ENCODE measurements at places on chromosomes 6 and 20.

DNA sequence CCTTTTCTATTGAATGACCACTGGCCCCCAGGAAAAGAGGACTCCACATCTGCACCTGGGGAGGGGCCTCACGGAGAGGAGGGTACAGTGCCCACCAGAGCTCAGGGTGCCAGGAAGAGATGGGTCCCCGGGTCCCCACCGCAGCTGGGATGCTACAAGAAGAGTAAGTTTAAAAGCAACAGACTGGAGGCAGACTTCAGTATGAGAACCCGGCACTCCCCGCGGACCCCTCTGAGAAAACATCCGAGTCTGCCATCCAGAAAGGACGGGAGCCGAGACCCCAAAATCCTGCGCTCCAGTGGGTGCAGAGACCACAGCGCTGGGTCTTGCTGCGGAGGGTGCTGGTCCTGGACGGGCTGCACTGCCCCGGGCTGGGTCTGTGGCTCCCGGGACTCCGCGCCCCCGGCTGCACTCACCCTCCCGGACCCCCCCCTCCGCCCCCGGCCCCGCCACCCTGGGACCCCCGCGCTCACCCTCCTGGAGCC lies 350 bp downstream of the HELZ2 start:
- DNase-seq: no peak
- H3K27ac ChIP-seq: peak overlapping the region; percentile 41
- H3K4me1 ChIP-seq: peaks cover 50% of the 10 kb centered on the region
- peaks cover 49% of the 10 kb centered on the region for H3K27me3 ChIP-seq
- peaks cover 11% of the 10 kb centered on the region for H3K36me3 ChIP-seq

DNA sequence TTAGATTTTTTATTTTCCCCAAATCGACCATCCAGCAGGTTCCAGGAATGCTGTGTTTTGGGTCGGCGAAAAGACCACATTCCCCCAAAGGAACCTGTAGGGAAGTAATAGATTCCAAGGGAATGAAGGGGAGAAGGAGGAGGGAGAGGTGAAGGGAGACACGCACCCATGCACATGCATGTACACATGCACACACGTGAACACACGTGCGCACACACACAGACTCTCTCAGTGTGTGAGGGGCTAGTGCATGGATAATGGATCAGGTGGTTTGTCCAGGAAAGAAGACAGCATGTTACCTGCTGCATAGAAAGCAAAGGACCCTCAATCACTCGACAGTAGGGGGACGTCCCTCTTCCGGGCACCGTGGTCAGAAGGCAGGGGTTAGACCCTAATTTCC lies 52.4 kb upstream of the PDE10A start:
- H3K36me3 ChIP-seq: no peaks in the 10 kb centered on the region
- H3K27me3 ChIP-seq: peaks cover 3% of the 10 kb centered on the region
- no peaks in the 10 kb centered on the region for H3K4me1 ChIP-seq
- no peak overlapping the region for H3K27ac ChIP-seq

DNA sequence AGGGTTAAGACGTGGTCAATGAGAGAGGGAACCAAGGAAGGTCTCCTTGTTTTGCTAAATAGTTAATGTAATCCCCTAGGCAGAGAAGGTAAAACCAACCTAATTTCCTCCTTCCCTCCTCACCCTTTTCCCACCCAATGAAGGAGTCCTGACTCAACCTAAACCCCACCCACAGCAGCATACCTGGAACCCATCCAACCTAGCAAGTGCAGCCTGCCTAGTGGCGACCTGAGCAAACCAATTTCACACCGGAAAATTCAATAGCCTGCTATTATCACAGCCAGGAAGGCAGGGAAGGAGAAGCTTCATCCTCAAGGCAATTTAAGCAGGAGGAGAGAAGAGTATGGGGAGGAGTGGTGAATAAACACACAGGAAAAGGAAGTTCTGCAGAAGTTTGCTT lies 46.9 kb downstream of the OSTM1 start:
- no peaks in the 10 kb centered on the region for H3K36me3 ChIP-seq
- H3K4me3 ChIP-seq: no peak overlapping the region
- H3K27me3 ChIP-seq: no peaks in the 10 kb centered on the region
- DNase-seq: no peak
- no peak overlapping the region for H3K27ac ChIP-seq

DNA sequence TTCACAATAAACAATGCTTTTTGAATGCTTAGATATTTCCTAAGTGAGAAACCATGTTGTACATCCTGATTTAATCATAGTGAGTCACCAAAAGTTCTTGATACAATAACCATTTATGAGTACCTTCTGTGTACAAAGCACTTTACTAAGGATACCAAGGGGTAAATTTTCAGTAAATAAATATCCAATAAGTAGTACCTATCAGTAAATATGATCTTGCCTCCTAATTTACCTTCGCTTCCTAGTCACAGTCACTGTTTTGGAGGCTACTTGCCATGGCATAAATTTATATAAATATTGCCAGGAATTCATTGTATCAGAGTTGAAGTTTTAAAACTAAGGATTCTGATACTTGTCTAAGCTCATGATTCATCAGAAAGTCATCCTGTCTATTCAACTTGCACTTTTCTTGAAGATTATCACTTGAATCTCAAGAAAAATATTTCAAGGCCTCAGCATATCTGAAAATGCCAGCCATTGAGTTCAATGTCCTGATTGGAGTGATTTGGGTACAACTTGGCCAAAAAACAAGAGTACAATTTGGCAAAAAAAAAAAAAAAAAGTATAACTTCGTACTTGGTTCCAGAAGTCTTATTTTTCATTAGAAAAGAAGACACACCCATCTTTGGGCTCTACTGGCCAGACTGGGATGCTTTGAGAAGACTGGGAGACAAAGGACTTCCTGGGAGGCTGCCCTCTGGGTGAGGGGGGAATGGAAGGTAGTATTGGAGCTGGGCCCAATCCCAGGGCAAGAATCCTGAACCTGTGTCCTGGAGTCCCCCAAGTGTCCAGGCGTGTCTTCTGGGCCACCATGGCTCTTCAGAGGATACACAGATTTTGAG lies 32.8 kb downstream of the RAB22A start:
- no peak for DNase-seq
- no peaks in the 10 kb centered on the region for H3K27me3 ChIP-seq
- peaks cover 44% of the 10 kb centered on the region for H3K36me3 ChIP-seq
- no peak overlapping the region for H3K27ac ChIP-seq
- H3K4me1 ChIP-seq: no peaks in the 10 kb centered on the region
- no peak overlapping the region for H3K4me3 ChIP-seq

DNA sequence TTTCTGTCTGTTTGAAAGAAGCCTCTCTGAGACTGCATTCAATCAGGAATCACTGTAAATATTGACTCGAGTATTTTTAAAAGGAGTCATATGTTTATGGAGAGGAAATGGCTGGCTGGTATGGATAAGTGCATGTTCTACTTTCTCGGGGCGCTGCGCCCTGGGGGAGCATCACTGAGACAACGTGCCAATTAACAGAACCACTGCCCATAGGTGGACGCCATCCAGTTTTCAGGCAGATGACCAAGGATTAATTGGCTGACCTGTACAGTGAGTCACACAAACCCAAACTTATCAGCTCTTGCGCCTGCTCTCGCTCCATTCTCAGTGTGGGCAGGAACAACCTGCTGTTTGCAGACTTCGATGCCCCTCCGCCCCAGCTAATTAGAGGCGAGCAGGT lies 571.2 kb downstream of the QKI start:
- DNase-seq: no peak
- H3K4me3 ChIP-seq: no peak overlapping the region
- peaks cover 6% of the 10 kb centered on the region for H3K4me1 ChIP-seq
- peaks cover 13% of the 10 kb centered on the region for H3K27me3 ChIP-seq
- H3K36me3 ChIP-seq: no peaks in the 10 kb centered on the region

DNA sequence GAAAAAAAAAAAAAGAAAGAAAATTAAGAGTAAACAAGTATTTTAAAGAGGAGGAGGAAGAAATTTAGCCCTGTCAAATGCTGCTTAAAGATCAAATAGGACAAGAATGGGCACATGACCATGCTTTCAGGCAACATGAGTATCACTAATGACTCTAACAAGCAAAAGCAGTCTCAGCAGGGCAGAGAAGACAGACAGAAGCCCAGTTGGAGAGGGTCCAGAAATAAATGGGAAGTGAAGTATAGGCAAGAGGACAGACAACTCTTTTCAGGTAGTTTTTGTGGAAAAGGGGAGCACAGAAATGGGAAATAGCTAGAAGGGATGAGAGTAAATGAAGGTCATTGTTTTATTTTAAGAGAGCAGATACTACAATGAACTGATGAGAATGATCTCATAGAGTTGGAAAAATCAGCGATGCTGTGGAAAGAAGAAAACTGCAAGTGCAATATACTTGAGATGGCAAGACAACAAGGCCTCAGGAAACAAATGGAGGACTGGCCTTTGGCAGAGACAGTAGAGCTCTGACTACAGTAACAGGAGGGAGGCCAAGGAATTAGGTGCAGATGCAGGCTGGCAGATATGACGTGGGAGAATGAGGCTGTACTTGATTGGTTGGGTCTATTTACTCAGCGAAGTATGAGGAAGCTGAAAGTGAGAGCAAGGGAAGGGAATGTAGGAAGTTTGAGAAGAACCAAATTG lies 40.3 kb downstream of the KIF6 start:
- no peak overlapping the region for H3K4me3 ChIP-seq
- H3K36me3 ChIP-seq: no peaks in the 10 kb centered on the region
- H3K4me1 ChIP-seq: no peaks in the 10 kb centered on the region
- H3K27ac ChIP-seq: no peak overlapping the region
- no peaks in the 10 kb centered on the region for H3K27me3 ChIP-seq

- peaks cover 32% of the 10 kb centered on the region for H3K27me3 ChIP-seq
- no peaks in the 10 kb centered on the region for H3K36me3 ChIP-seq
- no peak for DNase-seq
- H3K4me3 ChIP-seq: no peak overlapping the region
- no peak overlapping the region for H3K27ac ChIP-seq
- no peaks in the 10 kb centered on the region for H3K4me1 ChIP-seq
These were observed 31.7 kb upstream of the RPS6KA2 start for GRCh38 chr6:166658792-166659150.

GRCh38 chr20:33927724-33928123 lies 66.0 kb upstream of the RALY start:
- no peaks in the 10 kb centered on the region for H3K4me1 ChIP-seq
- H3K4me3 ChIP-seq: no peak overlapping the region
- H3K36me3 ChIP-seq: no peaks in the 10 kb centered on the region
- peaks cover 14% of the 10 kb centered on the region for H3K27me3 ChIP-seq
- no peak overlapping the region for H3K27ac ChIP-seq

- H3K27me3 ChIP-seq: no peaks in the 10 kb centered on the region
- H3K4me1 ChIP-seq: peaks cover 12% of the 10 kb centered on the region
- H3K36me3 ChIP-seq: no peaks in the 10 kb centered on the region
- no peak overlapping the region for H3K27ac ChIP-seq
- no peak for DNase-seq
These were observed 69.2 kb upstream of the SMIM29 start for GRCh38 chr6:34317882-34318498.

- no peaks in the 10 kb centered on the region for H3K27me3 ChIP-seq
- no peak for DNase-seq
- H3K36me3 ChIP-seq: no peaks in the 10 kb centered on the region
These were observed 557.2 kb upstream of the JAG1 start for GRCh38 chr20:11230999-11231398.

DNA sequence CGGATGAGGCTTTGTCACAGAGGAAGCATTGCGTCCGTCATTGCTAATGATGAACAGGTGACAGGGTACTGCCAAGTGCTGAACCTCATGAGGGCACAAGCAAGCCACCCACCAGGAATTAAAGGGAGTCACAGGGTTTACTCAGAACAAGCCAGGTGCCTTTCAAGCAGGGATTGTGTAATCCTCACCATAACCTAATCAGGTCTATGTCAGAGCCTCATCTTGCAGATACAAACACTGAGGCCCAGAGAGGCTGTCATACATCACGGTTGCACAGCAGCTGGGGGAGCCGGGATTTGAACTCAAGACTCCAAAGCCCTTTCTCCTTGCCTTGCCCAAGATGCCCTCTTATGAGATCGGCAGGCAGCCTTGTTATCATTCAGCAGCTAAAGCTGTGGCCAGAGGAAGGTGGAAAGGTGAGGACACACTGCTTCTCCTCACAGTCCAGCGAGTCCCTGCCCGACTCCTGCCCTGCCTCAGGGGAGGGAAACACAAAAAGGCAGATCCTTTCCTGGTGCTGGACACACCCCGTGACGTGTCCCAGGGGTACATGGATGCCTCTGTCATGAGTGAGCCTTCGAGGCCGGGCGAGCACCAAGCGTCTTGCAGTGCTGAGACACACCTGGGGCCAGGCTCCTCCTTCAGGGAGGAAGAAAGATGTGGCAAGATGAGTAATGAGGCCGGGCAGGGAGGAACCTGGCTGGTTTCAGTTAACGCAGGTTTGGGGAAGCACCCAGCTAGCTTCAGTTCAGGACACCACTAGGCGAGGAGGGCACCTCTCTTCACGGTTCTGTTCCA lies 214.9 kb downstream of the LY86 start:
- H3K27ac ChIP-seq: no peak overlapping the region
- no peak for DNase-seq
- H3K4me1 ChIP-seq: no peaks in the 10 kb centered on the region
- no peaks in the 10 kb centered on the region for H3K36me3 ChIP-seq
- H3K27me3 ChIP-seq: no peaks in the 10 kb centered on the region

DNA sequence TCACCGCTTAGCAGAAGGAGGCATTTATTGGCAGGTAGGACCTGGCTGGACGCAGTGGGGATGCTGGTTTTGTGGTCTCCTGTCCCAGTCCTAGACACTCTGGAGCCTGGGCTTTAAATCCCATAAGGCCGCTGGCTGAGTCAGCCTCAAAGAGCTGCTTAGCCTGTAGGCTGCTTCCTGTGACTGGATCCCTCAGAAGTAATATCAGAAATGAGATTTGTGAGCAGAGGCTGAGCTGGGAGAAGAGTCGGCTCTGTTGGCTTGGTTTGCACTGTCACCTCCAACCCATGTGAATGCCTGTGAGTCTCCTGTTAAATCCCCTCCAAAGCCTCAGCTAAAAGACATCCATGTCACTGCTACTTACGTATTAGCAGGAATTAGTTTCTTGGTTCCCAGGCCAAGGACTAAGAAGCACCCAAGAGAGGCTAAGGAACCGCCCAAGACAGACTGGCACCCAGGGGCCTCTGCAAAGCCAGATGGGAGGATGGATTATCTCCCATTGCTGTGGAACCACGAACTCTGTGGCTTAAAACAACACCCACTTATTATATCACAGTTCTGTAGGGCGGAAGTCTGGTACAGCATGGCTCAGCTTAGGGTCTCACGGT lies 289.4 kb downstream of the CDC5L start:
- H3K27ac ChIP-seq: no peak overlapping the region
- no peaks in the 10 kb centered on the region for H3K4me1 ChIP-seq
- no peak for DNase-seq
- no peaks in the 10 kb centered on the region for H3K27me3 ChIP-seq
- no peak overlapping the region for H3K4me3 ChIP-seq

DNA sequence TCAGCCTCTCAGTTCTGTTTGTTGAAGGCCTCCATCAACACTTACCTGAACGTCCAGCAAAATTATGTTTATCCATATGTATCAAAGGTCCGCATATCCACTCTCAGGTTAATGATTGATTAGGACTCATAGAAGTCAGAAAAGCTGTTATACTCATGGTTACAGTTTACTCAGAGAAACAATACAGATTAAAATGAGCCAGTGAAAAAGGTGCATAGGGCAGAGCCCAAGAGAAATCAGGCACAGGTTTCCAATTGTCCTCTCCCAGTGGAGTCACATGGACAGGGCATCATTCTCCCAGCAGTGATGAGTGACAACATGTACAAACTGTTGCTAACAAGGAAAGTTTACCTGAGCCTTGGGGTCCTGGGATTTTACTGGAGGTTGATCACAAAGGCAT lies 36.2 kb downstream of the THEMIS start:
- H3K36me3 ChIP-seq: no peaks in the 10 kb centered on the region
- H3K27me3 ChIP-seq: no peaks in the 10 kb centered on the region
- no peak overlapping the region for H3K4me3 ChIP-seq

Data from T-cell (primary cell).